ENCODE measurements at places on chromosomes 7 and 10.

- DNase-seq: no peak
These were observed 6.3 kb downstream of the CAMK2G start for GRCh38 chr10:73867871-73868631.

DNA sequence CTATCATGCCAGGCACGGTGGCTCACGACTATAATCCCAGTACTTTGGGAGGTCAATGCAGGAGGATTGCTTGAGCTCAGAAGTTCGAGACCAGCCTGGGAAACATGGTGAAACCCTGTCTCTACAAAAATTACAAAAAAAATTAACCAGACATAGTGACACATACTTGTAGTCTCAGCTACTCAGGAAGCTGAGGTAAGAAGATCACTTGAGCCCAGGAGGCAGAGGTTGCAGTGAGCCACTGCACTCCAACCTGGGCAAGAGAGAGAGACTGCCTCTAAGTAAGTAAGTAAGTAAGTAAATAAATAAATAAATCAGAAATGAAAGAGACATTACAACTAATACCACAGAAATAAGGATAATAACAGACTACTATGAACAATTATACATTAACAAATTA, 36.2 kb downstream of the PDLIM1 start:
- DNase-seq: no peak

DNA sequence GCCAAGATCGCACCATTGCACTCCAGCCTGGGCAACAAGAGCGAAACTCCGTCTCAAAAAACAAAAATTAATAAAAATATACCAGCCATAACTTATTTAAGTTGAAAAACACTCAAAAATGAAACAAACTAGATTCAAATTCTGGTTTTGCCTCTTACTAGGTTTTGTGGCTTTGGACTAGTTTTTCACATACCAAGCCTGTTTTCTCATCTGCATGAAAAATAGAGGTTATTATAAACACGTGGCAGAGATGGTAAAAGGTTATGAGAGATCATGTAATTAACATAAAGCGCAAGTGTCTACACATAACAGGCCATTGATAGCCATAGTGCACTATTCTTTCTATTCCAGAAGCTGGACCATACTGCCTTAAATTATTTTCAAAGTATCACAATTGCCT, 35.5 kb upstream of the CABCOCO1 start:
- DNase-seq: no peak

DNA sequence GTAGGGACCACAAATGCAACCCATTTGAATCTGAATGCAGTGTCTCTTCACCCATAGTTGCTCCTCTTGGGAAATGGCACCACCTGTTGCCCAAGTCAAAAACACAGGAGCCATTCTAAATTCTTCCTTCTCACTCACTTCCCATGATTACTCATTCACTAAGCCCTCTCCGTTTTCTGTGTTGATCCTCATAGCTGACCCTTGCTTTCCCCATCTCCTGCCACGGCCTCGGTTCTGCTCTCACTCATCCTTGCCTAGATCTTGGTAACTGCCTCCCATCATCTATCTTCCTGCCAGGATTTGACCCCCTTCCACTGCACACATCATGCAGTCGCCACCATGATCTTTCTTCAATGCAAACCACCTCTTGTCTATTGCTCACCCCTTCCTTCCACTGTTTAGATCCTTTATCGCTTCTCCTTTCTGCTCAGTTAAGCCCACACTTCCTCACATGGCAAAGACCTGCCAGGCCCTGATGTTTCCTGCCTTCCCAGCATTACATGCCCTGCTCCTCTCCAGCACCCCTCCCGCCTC, 19.0 kb upstream of the CPN1 start:
- DNase-seq: no peak

DNA sequence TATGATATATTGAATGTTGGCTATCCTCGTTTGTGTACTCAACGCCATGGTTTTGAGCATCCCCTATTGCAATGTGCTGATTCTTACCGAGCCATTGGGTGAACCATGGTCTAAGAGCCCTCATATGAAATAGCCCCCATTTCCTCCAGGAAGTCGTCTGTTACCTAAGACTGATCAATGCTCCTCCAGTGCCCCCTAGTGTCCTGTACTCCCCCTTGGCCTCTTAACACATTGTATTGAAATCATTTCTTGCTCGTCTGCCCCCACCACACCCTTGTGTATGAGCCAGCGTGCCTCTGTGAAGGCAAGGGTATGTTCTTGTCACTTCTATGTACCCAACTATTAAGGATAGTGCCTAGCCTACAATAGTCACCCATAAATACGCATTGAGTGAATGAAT, 11.2 kb upstream of the SLC35B4 start:
- peak; percentile 34 for DNase-seq

DNA sequence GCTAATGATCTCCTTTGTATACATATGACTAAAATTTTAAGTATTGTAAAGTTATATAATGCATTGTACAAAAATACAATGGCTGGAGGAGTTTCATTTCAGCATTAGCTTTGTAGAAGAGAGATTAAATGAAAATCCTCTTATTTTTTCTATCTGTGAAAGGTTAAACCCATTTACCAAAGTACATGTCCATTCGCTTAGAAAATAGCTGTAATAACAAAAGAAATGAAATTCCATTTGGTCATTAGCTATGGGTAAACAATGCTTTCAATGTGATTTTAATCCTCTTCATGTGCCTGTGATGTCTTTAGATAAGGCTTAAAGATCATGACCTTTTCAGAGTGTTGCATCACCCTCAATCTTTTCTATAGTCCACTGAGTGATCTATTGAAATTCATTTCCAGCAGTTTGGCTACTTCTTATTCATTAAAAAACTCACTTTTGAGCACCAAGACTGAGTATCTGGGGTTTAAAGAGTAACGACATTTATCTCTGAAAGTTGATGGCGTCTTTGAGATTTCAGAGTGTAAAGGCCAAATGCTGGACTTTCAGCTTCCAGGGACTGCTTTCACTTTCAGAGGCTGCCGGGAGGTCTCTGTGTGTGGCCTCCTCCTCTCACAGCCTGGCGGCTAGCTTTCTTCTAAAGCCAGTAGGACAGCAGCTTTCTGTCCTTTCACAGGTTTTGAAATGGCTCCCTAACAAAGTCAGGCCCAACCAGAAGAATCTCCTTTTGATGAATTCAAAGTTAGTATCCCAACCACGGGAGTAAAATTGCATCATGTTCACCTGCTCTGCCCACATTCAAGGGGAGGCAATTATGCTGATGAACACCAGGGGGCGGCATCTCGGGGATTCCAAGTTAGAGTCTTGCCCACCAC, 701.4 kb upstream of the COBL start:
- no peak for DNase-seq

DNA sequence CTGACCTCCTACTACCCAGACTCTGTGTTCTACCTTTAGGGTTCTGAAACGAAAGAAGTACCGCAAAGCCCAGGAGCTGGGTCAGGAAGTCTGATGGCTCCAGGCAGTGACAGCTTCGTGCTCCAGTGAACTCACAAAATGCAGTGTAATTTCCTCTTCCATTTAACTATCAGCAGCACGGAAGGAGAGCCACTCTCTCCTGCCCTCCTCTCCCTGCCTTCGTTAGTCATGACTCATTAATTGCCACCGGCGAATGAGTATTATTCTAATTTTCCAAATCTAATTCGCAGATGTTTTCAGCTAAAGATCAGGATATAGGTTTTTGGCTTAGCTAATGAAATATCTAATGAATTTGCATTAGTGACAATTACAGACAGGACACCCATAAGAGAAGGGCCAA, 1262.0 kb downstream of the TYW1 start:
- DNase-seq: no peak

- no peak for DNase-seq
These were observed 260.5 kb upstream of the ZMIZ1 start for GRCh38 chr10:78808286-78808685.

DNA sequence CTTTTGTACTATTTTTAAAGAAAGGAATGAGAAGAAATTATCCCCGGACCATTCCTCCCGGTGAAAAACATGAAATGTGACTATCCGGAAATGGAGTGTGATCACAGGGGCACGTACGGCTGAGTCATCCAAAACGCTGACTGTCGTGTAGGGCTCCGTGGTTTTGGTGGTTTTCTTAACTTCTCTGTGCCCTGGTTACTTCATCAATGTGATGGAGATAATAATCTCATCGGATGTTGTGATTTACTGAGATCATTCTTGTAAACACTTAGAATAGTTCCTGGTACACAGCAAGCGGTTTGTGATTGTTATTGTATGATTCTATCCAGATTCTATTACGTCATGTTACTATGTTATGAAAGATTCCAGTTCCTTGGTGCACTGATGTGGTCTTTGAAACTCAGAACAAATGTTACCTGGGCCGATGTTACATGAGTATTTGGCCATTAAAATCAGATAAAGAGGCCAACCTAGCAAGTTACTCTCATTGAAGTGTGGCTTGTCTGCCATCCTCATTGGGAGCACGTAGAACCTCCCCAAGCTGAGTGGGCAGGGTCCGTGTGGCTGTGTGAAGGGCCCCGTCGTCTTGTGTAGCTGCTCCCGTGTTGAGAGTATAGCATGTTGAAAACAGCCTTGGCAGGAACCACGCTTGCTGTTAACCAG, 99.5 kb downstream of the CAMK1D start:
- peak; percentile 68 for DNase-seq

- DNase-seq: no peak
These were observed 245.0 kb downstream of the PRPF18 start for GRCh38 chr10:13831711-13832141.
